ENCODE measurements at places on chromosomes 5 and 9.

- no peak for DNase-seq
Measured at GRCh38 chr5:58722160-58722559, 139.3 kb downstream of the RAB3C start.

- no peak for DNase-seq
Measured at GRCh38 chr5:173140769-173141168, 3.6 kb upstream of the BNIP1 start.

DNA sequence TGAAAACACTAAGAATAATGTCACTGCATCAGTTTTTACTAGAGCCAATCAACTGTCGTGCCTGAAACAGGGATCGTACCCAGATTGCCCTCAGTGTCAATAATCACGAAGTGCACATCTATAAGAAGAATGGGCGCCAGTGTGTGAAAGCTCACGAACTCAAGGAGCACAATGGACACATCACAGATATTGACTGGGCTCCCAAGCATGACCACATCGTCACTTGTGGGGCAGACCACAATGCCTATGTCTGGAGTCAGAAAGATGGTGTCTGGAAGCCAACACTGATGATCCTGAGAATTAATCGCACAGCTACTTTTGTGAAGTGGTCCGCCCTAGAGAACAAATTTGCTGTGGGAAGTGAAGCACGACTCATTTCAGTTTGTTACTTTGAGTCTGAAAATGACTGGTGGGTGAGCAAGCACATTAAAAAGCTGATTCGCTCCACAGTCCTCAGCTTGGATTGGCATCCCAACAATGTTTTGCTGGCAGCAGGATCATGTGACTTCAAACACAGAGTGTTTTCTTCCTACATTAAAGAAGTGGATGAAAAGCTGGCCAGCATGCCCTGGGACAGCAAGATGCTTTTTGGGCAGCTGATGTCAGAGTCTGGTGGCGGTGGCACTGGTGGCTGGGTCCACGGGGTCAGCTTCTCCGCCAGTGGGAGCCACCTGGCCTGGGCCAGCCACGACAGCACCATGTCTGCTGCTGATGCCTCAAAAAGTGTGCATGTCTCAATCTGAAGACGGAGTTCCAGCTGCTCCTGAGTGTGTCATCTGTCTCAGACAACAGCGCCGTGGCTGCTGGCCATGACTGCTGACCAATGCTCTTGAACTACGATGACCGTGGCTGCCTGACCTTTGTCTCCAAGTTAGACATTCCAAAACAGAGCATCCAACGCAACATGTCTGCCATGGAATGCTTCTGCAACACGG is 32.2 kb downstream of the NSA2 start:
- DNase-seq: no peak

DNA sequence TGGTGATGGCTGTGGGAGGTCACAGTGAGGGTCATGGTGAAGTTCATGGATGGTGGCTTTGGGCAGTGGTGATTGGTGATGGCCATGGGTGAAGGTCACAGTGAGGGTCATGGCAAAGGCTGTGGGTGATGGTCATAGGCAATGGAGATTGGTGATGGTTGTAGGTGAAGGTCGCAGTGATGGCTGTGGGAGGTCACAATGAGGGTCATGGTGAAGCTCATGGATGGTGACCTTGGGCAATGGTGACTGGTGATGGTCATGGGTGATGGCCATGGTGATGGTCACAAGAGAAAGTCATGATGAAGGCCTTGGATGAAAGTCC is 115.6 kb upstream of the IRX4 start:
- DNase-seq: no peak

GRCh38 chr5:37417347-37417746 is 38.2 kb downstream of the WDR70 start:
- no peak for DNase-seq

All from effector CD4-positive, alpha-beta T cell (primary cell).